ENCODE measurements at places on chromosomes 4 and X.

DNA sequence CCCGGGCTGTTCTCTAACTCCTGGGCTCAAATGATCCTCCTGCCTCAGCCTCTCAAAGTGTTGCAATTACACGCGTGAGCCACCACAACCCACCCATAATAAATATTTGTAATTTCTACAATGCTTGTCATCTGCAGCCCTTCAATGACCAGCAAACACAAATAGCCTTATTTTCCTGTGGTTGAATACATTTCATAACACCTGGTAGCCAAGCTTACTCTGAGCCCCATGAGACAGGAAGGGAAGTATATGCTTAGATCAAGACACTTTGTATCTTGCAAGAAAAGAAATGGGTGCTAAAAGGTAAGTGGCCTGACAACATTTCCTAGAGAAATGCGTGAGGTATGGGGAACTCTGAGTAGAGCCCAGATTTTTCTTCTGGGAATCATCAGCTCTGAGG, 56.9 kb upstream of the PDGFRA start:
- no peak for DNase-seq

DNA sequence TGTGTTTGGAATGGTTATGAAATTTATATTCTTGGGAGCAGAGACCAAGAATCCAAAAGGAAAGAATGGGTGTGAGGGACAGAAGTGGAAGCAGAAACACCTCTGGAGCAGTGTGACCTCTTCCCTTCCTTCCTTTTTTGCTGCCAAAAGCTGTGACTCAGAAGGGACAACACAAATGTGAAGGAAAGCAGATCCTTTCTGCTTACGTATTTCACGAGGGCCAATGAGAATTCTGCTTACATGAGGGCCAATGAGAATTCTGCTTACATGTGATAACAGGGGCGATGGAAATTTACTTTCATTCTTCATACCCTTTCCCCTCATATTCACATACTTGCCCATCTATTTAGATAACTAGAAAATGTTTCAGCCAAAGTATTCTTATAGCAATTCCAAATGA, 404.6 kb downstream of the PRDM5 start:
- no peak for DNase-seq

GRCh38 chr4:171007618-171008390, 805.4 kb upstream of the GALNTL6 start:
- DNase-seq: no peak

DNA sequence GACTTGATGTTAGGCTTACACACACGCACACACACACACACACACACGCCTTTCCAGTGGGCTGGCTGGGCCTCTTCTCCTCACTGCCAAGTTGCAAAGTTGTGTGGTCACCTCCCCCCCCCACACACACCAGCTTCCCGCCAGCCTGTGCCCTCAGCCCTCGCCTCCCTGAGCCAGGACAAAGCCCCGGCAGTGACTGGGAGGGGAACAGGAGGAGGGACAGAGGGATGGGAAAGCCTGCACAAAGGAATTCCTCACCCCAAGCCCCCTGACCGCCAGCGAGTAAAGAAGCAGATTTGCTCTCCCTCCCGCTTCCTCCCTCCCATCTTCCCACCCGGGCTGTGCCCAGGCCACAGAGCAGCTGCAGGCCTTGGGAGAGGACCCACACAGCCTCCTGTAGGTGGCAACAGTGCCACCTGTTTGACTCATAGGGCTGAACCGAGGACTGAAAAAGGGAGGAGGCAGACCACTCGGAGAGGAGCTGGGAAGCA, at the start of gene GDPD2:
Gene GDPD2, plus strand, starts transcription at position 464 of the 491 bp plus-strand sequence. CDS start 1,671 bp downstream, outside the sequence.
- DNase-seq: no peak

- DNase-seq: no peak
These were observed 36.7 kb upstream of the NPNT start for GRCh38 chr4:105858466-105859040.

DNA sequence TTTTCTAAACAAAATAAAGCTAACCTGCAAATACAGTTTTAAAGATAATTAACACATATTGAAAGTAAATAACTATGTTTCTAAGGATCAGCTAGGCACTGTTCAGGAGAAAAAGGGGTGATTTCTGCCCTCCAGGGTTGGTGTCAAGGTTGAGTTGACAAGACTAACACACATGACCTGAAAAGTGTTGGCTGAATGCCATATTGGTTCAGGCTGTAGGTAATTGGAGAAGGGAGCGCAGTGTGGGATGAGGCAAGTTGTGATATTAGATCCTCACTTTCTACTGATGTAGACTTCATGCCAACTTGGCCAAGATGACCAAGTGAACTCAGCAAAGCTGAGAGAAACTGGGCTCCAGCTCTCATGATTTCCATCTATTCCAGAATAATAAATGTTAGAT, 42.2 kb downstream of the PPM1K start:
- DNase-seq: no peak

DNA sequence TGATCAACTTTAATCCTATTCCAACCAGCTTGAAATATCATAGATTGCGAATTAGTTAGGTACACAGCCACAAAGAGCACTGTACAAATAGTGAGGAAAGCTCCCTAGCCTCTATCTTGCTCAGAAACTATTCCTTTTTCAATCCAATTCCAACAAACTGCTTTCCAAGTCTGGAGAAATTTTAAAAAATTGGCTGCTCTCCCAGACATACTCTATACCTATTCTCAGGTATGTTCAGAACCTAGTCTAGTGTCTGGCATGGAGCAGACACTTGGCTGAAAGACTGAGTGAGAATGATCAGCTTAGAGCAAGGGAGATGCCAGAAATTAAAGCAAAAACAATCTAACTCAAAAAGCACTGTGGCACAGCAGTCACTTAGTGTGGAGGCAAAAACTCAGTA, 105.9 kb downstream of the SLC10A7 start:
- DNase-seq: no peak

All from hypothalamus (tissue), 51 donors.